ENCODE measurements at places on chromosomes 11 and 22.

GRCh38 chr11:47979378-47980087 lies 826 bp upstream of the PTPRJ start:
- DNase-seq = no peak

GRCh38 chr11:115784796-115785521 lies 280.7 kb upstream of the CADM1 start:
- no peak for DNase-seq

DNA sequence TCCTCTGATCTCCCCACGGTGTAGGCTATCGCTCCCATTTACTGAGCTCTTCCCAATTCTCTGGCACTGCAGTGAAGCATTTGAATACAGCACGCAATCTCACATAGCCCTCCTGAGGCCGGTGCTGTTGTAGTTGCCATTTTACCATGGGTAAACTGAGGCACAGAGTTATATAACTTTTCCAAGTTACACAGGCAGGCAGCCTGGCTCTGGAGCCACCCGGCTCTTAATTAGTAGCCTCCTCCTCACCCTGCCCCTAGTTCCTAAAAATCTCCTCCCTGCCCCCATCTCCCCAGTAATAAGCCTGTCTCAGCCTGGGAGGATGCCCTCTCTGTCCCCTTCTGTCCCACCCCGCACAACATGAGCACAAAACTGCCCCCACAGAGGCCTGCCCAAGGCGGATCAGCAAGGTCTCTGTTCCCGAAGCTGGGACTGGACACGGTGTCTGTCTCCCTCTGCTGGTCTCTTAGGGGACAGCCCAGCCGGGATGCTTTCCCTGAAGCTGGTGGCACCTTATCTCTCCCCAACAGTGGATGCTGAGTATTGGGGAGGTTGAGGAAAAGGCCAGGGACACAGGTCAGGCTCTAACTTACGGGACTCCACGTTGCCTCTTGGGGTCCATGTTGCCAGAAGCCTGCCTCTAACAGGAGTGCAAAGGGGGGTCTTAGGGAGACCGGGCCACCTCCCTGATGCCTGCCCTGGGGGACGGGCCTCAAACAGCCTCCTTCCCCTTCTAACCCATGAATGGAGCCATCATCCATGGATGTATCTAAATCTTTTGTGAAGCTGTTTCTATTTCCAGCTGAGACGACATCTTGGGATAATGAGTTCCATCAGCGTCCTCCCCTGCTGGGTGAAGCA lies 9.1 kb upstream of the CLCF1 start:
- DNase-seq = peak; percentile 44

GRCh38 chr11:10943968-10944367 lies 86.1 kb upstream of the ZBED5 start:
- no peak for DNase-seq

DNA sequence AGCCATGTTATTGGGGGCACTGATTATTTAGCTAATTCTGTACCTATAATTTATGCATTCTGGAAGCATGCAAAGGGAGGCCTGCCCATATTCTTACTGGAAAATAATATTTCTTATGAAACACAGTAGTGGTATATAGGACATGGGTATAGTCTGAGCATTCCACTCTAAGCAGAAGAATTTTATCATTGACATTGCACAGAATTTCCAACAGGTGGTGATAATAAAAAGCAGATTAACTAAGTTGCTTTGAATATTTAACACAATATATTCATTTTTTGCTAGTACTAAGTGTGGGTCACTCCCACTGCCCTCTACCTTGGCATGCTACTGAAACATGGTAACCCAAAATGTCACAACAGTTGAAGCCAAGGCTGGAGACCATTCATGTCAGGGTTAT lies 728.8 kb upstream of the FAT3 start:
- no peak for DNase-seq

DNA sequence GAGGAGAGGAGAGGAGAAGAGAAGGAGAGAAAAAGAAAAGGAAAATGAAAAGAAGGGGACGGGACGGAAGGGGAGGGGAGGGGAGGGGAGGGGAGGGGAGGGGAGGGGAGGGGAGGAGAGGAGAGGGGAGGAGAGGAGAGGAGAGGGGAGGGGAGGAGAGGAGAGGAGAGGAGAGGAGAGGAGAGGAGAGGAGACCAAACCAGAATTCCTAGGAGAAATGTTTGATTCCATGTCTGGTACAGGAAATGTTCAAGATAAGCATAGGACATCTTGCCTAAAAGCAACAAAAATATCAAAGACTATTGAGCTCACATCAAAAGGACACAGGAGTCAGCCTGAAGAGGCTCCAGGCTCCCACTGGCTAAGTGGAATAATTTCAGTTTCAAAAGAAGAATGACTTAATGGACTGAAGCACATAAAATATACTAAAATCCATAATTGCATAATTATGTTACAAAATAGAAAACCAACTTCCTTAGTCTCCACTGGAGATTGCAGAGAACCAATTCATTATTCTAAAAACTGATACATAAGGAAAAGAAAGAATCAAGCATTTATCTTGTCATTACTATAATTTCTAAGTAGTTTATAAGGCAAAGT lies 101.1 kb upstream of the APOA1 start:
- no peak for DNase-seq

DNA sequence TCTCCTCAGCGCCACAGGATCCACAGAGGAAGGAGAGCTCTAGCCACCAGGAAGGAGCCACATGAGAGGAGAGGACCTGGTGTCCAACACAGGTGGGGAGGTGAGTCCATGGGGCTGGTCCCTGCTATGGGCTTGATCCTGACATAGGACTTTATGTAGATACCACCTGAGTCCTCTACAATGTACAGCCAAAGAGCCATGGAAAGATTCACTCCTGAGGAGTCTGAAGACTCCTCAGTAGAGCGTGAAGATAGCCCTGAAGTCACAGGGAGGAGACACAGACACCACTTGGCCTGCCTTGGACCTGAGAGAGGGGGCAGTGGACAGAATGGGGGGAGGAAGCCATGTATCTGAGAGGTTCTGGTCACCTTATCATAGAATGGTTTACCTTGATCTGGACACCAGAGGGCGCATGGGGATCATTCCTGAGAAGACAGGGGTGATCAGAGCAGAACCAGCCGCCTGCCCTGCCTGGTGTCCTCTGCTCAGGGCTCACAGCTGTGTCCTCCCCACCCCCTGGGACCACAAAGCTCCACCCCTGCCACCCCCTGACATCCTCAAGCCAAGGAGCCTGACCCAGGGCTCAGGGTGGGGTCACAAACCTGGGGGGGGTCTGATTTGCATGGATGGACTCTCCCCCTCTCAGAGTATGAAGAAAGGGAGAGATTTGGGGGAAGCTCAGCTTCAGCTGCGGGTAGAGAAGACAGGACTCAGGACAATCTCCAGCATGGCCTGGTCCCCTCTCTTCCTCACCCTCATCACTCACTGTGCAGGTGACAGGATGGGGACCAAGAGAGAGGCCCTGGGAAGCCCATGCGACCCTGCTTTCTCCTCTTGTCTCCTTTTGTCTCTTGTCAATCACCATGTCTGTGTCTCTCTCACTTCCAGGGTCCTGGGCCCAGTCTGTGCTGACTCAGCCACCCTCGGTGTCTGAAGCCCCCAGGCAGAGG lies 77.0 kb downstream of the ZNF280B start:
- DNase-seq = peak; percentile 36

- no peak for DNase-seq
Observed at GRCh38 chr11:100442017-100442416, 245.1 kb upstream of the ARHGAP42 start.

- no peak for DNase-seq
Observed at GRCh38 chr11:61975638-61976419, 8.4 kb upstream of the FTH1 start.

GRCh38 chr22:44286646-44287045 lies 26.1 kb downstream of the SHISAL1 start:
- DNase-seq = no peak

DNA sequence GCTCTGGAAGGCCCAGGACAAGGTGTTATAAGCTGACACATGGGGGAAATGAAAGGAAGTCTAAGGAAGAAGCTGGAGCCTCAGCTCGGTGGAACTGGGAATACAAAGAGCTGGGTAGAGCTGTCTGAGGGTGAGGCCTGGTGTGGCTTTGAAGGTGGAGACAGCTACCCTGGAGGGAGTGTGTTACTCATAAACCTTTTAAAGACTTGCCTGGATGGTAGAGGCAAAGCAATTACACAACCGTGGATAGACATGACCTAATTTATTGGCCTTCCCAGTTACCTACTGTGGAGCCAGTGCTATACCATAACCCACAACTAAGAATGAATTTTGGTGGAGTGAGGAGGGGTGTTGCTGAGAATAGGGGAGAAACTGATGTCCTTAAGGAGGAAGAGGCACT lies 22.6 kb downstream of the EXPH5 start:
- no peak for DNase-seq

DNA sequence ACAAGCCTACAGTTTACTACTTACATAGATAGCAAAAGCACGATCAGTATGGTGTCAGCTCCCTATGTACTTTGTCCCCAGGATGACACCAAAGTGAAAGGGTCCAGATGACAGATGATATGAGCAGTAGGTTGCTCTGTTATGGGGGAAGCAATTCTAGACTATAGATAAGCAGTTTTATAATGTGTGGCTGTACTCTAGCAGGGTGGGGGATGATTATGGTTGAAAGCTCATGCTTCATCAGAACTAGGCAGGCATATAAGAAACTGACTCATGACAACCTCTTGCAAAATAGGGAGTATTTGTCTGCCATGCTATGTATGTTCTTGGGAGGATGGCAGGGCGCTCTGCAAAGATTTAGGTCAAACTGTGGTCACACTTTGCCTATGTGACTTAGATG lies 158.2 kb upstream of the ZBED5 start:
- no peak for DNase-seq

DNA sequence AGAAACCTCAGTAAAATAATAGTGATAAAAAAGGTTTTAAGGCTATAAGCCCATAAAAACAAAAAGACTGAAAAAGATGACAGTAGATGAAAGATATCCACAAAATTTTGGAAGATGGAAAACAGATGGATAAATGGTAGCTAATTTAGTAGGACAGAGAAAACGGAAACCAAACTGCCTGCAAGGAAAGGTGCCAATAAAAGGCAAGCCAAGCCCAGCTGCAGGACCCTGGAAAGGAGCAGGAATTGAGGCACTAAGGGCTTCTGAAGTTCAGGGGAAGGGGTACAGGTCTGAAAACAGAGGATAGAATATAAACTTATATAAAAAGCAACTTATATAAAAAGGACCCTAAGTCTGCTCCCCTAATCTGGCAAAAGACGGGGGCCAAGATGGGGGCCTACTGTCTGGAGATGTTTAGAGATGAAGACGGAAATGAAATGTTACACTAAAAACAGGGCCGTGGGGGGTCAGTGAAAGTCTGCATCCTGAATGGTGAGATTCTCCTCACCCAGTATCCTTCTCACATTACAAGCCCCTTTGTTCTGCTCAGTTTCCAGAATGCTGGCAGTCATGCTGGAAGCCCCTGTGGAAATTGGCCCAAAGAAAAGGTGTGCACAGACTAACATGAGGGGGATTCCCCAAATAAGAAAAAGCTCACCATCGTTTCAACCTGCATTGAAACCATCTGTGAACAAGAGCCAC lies 269.3 kb upstream of the PITPNB start:
- no peak for DNase-seq

DNA sequence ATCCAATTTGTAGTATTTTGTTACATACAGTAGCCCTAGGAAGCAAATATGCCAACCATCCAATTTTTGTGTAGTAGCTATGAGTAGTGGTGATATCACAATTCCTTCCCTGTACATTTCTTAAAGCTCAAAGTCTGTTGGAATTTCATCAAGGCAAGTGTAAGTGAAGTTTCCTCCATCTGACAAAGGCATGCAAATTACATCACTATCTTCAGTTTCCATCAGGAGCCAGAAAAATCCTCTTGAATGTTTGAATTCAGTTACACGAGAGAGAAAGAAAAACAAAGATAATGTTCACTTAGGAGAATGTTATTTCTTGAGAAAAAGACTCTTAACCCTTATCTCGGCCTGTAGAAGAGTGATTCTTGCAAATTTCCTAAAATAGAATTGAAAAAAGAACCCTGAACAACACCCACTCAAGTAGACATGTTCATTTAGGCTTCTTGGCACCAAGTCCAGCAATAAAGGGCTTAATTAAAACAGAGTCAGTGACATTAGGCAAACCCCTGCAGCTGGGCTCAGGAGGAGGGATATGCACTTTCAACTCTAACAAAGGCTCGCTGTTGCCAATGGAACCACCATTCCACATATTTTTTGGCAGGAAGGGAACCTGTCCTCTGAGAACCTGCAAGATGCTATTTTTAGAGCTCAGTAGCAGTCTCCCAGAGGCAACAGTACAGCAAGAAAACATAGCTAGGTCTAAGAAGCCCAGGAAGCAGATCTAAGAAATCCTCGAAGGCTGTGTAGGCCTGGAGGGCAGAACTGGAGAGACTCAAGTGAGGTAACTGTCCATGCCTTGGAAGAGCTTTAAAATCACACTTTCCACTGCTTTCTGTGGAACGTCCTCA lies 144.6 kb downstream of the CCDC81 start:
- DNase-seq = no peak

GRCh38 chr22:44609400-44609988 lies 92.5 kb upstream of the PRR5 start:
- DNase-seq = no peak

DNA sequence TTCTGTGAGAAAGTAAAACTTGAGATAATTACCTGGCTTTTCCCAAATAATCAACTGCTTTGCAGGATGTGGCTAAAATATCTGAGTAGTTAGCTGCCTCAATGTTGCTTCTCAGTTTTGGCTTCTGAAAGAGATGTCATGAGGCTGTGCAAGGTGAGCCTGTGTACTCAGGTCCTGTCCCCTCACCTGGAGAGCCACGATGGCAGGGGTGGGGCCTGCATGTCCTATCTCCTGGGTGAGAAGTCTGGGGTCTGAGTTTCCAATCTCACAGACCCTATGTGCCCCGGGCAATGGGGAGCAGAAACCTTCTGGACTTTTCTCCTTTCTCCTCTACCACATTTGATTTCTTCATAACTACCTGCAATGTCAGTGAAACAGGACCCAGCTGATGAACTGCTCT lies 338.6 kb upstream of the B3GAT1 start:
- no peak for DNase-seq

GRCh38 chr11:71209181-71209580 lies 43.2 kb downstream of the SHANK2 start:
- DNase-seq = no peak

DNA sequence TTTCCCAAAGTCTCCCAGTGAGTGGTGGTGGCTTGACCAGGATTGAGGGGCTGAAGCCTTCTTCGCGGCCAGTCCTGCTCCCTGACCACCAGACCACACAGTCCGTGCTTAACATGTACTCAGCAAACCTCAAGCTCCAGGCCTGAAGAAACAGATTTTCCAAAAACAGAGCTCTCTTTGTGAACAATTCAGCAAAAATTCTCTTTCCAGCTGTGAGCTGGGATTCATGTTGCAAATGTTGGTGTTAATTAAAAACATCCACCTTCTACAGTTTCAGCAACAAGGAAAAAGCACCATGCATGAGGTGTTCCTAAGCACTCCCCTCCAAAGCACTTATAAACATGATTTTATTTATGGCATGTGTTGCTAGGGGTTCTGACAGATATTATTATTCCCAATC lies 129.5 kb downstream of the ETS1 start:
- DNase-seq = no peak

- peak; percentile 71 for DNase-seq
Observed at GRCh38 chr11:123246749-123247495, 51.9 kb upstream of the CLMP start.

GRCh38 chr11:34182921-34183685 lies 77.7 kb downstream of the NAT10 start:
- no peak for DNase-seq

Measured in NCI-H1436 (cell line).